ENCODE measurements at places on chromosomes 7 and 10.

DNA sequence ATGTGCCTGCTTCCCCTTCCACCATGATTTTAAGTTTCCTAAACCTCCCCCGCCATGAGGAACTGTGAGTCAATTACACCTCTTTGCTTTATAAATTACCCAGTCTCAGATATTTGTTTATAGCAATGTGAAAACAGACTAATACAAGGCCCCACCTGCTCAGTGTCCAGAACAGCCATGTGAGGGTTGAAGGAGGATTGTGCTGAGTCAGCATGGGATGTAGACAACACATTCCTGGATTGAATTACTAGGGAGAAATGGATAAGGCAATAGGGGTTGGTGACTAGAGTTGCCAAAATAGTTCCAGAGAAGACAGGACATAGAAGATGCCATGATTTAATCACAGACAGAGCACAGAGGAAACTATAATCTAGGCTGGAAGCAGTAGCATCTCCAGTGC is 270.3 kb downstream of the GFRA1 start:
- no peak for DNase-seq

DNA sequence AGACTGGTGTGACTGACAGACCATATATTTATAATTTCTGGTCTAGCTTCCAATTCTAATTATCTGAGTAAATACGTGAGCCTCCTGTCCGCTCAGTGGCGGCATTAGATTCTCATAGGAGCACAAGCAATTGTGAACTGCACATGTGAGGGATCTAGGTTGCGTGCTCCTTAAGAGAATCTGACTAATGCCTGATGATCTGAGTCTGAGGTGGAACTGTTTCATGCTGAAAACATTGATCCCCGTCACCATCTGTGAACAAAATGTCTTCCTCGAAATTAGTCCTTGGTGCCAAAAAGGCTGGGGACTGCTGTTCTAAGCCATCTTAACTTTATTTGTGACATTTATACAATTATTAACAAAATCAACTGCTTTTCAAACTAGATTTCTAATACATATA is 164.7 kb upstream of the MEOX2 start:
- DNase-seq, result no peak

DNA sequence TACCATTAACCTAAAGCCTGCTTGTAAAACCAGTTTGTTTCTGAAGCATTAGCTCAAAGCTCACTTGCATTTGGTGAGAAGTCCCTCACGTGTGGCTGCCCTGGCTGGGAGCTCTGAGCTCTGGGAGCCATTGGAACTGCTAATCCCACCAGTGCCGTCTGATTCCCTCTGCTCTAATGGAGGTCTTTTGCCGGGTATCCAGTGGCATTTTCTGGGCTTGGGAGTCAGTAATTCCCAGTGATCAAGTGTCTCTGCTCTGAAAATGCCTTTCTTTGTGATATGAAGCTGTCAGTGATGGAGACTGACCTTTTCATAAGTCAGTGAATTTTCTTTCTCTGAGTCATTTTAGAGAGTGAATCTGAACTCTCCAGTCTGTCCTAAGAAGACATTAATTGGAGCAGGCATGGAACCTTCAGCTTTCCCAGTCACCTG is 36.9 kb upstream of the FAM20C start:
- no peak for DNase-seq

- no peak for DNase-seq
Measured at GRCh38 chr10:97197030-97197500, 11.3 kb upstream of the SLIT1 start.

DNA sequence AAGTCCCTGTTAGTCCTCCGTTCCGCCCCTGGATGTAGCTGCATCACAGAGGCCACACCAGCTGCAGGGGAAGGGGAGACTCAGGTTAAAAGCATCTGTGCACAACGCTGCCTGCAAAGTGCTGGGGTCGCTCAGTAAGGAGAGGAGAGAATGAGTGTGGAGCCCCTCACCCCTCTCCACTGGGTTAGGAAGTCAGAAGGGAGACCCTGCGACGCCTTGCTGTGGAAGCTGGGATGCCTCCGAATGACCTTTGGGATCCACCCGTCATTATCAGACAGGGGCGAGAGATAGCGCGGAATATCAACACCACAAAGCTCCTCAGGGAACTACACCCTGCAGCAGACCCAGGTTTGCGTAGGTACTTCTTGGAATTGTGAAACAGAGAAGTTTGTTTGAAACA is 167.7 kb upstream of the SHH start:
- DNase-seq, result no peak

DNA sequence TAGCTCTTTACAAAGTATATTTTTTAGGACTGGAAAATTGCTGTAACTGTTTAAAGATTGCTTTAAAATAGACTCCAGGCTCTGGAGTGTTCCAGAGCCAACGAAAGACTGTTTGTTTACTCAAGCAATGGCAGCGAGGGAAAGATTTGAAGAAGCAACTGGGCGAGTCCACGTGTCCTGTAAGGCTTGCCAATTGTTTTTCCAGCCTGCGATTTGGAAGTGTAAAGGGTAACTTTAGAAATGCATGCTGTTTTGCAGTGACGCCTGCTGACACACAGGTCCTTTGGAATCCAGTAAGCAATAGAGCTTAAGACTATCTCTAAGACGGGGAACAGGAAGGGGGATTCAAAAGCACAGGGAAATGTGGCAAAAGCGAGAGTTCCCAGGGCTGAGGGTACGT is 55.8 kb downstream of the TACC2 start:
- no peak for DNase-seq
